Esophagus squamous epithelium (tissue), 5 donors: ENCODE measurements at places on chromosomes 2 and 18.

- no peak for DNase-seq
Observed at GRCh38 chr2:180873219-180873618, 107.2 kb upstream of the UBE2E3 start.

GRCh38 chr2:197209246-197209645 is 101.3 kb downstream of the ANKRD44 start:
- no peak for DNase-seq

DNA sequence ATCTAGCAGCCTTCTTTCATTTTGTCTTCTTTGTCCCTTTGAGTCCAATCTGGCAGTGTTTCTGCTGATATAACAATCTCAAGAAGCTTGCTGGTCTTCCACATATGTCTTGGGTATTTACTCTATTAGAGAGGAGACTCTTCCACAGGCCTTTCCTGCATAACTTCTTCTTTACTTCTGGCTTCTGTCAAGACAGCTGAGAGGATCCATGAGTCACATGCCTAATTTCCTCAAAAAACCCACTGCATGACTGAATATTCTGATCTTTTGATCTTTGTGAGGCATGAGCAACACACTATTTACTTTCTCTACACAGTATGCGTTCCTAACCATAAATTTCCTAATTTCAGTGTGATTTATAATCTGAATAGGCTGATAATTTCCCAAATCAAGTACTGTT is 5.1 kb upstream of the DCC start:
- DNase-seq: no peak

GRCh38 chr2:177556153-177556552 is 163.6 kb downstream of the AGPS start:
- DNase-seq: no peak

DNA sequence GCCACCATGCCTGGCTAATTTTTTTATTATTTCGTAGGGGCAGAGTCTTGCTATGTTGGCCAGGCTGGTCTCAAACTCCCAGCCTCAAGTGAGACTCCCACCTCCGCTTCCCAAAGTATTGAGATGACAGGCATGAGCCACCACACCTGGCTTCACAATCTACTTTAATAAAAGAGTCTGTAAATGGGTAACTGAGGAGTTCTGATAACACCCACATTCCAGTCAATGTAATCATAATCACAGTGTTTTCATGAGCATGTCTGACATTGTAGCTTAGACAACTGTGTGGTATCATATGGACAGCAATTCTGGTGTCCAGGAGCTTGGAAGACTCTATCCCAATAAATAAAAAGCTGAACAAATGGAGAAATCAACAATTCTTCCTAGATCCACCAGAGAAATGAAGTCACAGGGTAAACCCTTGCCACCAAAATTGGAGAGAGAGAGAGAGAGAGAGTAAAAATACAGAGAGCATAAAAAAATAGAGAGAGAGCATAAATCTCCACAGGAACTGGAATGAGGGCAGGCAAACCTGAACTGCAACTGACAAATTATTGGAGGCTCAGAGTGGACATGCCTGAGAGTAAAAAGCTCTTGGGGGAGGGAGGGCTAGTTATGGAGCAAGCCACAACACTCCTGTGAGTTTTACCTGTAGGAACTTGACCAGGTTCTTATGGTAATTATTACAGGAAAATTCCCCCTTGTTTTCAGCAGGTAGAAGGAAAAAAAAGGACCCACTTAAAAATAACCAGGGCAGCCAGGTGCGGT is 12.4 kb upstream of the NBEAL1 start:
- DNase-seq: no peak

- no peak for DNase-seq
Observed at GRCh38 chr18:27803957-27804356, 373.0 kb downstream of the CDH2 start.

- DNase-seq: no peak
Observed at GRCh38 chr18:55695091-55695490, 107.1 kb upstream of the TCF4 start.

DNA sequence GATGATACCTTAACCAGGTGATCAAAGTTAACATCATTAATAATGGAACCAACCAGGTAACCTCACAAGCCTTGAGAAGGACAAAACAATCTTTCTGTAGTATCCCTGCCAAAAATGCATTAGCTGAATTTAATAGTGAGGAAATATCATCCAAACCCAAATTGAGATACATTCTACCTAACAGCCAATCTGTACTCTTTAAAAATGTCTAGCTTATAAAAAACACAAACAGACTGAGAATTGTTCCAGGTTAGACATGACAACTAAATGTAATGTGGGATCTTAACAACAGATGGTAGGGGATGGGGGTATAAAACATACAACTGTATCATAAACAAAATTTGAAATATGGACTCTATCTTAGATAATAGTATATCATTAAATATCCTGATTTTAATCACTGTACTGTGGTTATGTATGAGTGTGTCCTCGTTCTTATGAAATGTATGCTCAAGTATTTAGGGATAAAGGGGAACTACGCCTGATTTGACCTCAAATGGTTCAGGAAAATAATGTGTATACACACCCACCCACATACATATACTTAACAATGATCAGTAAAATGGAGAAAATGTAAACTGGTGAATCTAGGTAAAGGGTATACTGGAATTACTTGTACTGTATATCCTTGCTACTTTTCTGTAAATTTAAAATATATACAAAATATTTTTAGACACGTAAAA is 1.7 kb downstream of the FANCL start:
- no peak for DNase-seq

- DNase-seq: no peak
Observed at GRCh38 chr2:70832386-70832785, 3.2 kb downstream of the CD207 start.

GRCh38 chr18:79589601-79590091 is 90.0 kb upstream of the CTDP1 start:
- DNase-seq: no peak

DNA sequence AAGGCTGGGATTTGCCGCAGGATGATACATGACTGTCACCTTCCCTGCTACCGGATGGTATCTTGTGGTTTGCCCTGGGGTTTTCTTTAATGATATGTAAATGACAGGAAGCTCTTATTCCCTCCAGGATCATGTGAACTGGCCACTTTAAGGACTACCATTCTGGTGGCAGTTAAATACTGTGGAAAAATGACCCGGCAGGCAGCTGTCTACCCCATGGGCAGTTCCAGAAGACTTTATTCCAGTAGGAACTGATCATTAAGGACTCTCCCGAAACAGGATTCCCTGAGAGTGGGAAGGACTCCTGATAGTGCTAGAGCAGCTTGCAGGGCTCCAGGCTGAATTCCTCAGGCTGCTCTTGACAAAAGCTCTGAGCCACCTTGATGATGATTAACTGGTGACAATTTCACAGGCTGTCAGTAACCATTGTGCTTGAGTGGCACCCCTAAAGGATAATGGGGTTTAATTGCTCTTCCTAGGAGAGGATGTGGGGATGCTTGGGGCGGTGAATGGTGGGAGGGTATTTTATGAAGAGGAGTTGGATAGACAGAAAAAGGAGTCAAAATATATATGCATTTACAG is 212.0 kb downstream of the CPS1 start:
- no peak for DNase-seq

GRCh38 chr18:63869374-63869773 is 18.1 kb upstream of the SERPINB2 start:
- DNase-seq: no peak

GRCh38 chr2:6818012-6818411 is 47.7 kb downstream of the CMPK2 start:
- DNase-seq: no peak

DNA sequence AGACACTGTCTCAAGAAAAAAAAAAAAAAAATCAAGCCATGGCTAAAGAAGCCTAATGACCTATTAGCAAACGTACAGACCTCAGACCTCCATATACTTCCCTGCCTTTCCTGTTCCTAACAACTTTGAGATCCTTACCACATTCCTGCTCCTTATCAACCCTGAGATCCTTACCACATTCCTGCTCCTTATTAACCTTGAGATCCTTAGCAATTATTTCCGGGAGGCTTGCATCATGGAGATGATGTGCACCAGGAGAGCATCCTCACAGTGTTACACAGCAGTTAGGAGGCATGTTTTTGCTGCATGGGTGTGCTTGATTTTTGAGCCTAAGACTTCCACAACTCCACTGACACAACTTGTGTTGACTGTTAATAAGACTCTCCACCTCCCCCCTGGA is 54.6 kb upstream of the RASGRP3 start:
- no peak for DNase-seq
